AG20443 (cell line): ENCODE measurements at places on chromosomes 11 and 22.

- DNase-seq, result no peak
Measured at GRCh38 chr11:47071341-47071740, 105.3 kb downstream of the ARFGAP2 start.

DNA sequence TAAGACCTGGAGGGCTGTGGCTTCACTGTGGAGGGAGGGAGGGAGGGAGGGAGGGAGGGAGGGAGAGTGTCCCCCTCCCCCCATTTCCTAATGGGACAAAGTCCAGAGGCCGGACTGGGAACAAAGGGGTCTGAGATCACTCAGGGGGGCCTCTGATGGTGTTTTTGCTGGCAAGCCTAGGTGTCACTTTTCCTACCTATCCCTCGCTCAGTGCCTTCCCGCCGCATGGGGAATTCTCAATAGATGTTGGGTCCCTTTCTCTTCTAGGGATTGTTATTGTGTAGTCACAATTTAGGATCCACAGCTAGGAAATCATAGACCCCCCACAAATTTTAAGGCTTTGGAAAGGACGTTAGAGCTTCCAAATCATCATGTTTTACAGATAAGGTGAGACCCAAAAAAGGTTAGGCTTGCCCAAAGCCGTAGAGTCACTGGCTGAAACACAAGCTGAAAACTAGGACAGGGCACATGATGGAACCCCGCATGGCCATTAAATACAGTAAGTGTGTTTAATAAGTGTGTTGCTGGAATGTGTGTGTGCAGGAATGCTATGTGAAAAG is 4.8 kb upstream of the FTH1 start:
- no peak for DNase-seq

- no peak for DNase-seq
Measured at GRCh38 chr22:18994701-18995326, 58.7 kb upstream of the PRODH start.

GRCh38 chr22:31605851-31606585 is 56.0 kb downstream of the PISD start:
- no peak for DNase-seq

GRCh38 chr22:44926491-44927415 is 83.1 kb downstream of the PHF21B start:
- no peak for DNase-seq

- no peak for DNase-seq
Measured at GRCh38 chr11:134724106-134724778, 312.2 kb upstream of the B3GAT1 start.

DNA sequence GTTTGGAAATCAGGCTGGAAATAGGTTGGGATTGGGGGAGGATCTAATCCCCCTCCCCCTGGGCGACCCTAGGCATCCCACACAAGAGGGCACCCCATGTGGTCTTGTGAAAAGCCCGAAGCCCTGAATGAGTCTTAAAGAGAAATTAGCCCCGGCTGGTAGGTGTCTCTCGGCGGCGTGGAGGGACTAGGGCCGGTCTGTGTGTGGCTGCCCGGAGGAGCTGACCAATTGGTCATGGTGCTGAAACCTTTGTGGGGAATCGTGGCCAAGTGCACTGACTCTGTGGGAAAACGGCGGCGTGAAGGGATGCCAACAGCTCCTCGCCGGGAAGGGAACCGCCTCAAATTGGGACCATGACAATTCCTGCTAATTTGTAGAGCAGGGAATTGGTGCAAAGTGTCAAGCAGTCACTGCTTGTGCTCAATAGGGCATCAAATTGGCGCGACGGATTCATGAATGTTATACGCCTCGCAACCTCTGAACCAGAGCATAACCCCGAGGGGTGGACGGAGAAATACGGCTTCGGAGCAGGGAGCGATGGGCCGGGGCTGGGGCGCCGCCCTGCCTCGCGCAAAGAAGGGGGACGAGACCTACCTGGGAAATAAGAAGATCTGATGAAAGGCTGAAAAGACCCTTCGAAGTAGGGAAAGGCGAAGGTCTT is 1.5 kb downstream of the DBX1 start:
- DNase-seq, result peak; percentile 89

DNA sequence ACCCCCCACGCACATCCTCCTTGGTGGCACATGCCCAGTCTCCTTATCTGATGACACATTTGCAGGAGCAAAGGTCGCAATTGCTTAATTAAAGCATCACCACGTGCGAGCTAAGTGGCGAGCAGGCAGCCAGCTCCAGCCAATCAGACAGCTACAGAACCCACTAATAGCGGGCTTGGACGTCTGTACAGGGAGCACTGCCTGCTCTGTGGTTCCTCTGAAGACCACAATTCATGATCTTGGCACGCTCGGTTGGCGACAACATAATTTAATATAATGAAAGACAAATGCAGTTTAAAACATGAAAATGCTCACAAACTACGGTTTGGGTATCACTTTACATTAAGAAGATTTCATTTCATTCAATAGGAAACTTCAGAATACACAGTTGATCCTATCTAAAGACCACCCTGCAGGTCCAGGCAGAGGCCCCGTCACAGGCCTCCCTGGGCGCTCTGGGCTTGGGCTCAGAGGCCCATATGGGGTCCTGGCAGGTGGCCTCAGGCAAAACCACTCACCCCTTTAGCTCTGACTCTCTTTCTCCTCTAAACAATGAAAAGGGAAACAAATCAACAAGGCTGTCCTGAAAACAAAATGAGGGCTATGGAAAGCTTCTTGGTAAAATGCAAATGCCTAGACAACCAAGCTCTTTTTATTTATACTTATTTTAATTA is 10.4 kb downstream of the PACSIN2 start:
- peak; percentile 79 for DNase-seq

- DNase-seq, result no peak
Measured at GRCh38 chr11:84642500-84642899, 984.6 kb downstream of the DLG2 start.

- DNase-seq, result peak; percentile 73
Measured at GRCh38 chr22:38696606-38697424, 3.9 kb downstream of the JOSD1 start.

GRCh38 chr11:15742626-15743519 is 613.5 kb downstream of the SOX6 start:
- DNase-seq, result no peak
